ENCODE measurements at places on chromosomes 4 and X.

DNA sequence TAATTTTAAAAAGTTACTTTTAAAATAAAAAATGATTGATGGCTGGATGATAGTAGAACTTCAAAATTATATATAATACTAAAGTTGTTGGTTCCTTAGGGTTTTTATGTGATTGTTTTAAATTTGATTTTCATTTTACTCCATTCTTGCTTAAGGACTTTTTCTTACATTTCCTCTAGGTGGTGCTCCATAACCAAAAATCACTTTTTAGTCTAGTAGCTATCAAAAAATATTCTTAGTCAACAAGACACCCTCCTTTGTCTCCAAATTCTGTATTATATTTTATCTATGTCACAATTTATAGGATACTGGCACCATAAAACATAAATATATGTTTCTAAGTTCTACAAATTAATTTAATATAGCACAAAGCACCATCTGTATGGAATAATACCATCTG, 67.2 kb upstream of the BRWD3 start:
- DNase-seq = no peak

- no peak for DNase-seq
Observed at GRCh38 chrX:40095583-40096394, 2.0 kb downstream of the BCOR start.

DNA sequence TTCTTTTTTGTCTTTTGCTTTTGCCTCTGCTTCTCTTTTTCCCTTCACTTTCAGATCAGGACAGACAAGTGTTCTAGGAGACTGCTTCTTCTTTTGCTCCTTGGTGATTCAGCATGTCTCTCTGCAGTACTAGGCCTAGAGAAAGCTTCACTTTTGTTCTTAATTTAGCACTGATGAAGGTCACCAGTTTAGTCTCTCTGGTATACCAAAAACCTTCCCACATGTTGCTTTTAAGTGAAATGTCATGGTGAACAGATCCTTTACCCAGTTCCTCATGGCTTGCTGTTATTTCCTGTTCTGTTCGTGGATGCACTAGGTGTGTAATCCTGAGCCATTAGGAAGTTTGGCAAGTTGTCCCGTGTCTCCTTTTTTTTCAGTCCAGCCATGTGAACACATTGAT, 53.3 kb downstream of the NBDY start:
- DNase-seq = no peak

GRCh38 chrX:10990976-10991375, 120.2 kb upstream of the HCCS start:
- DNase-seq = no peak

DNA sequence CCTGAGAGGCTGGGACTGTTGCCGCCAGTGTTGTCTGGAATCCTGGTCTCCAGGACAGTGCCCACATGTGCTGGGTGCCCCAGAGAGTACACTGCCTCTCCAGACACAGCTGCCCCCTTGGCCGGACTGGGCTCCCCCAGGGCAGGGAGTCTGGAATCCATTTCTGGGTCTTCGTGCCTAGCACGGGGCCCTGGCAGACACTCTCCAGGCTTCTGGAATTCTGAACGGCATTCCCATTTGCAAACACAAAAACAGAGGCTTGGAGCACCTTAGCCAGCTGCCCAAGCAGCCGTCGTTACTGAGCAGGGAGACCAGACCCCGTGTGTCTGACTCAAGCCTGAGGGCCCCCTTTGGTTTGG, 20.8 kb downstream of the HMX1 start:
- DNase-seq = no peak

GRCh38 chr4:104967034-104967401, 179.7 kb upstream of the TET2 start:
- DNase-seq = no peak

GRCh38 chr4:110008540-110008939, 95.9 kb downstream of the EGF start:
- no peak for DNase-seq

- DNase-seq = no peak
Observed at GRCh38 chr4:98469771-98470170, 188.6 kb downstream of the TSPAN5 start.

- DNase-seq = no peak
Observed at GRCh38 chrX:1464041-1464970, 11.6 kb upstream of the ASMTL start.

GRCh38 chr4:113141901-113142346, 92.5 kb downstream of the ANK2 start:
- DNase-seq = no peak

All from effector memory CD4-positive, alpha-beta T cell (primary cell).